DMS153 (cell line): ENCODE measurements at places on chromosomes 7 and 10.

GRCh38 chr7:151025924-151026671 is 1.8 kb upstream of the ATG9B start:
- DNase-seq: no peak

DNA sequence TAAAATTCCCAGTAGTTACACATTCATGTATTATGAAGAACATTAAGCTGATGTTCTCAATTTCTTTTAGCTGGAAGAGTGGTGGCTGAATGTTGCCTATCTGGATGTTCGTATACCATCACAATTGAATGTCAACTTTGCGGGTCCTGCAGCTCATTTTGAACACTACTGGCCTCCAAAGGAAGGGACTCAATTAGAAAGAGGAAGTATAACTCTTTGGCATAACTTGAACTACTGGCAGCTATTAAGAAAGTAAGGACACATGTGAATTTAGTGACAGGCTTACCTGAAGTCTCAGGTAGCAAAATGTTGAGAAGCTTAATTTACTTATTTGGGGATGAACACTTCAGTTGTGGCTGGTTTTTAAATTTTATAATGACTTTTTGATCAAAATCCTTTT is 15.9 kb downstream of the CROT start:
- no peak for DNase-seq

DNA sequence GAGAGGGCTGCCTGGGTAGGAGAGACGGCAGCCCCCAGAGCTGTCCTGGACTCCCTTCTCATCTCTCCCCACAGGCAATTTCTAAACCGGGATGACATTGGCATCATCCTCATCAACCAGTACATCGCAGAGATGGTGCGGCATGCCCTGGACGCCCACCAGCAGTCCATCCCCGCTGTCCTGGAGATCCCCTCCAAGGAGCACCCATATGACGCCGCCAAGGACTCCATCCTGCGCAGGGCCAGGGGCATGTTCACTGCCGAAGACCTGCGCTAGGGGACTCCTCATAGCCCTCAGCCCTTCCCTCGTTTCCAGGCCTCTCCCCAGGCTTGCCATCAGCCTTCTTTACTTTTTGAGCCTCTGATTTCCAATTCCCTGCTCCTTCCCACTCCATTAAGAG is 2.6 kb downstream of the ATP6V1F start:
- no peak for DNase-seq

GRCh38 chr7:80140388-80140787 is 5.8 kb downstream of the GNAI1 start:
- DNase-seq: no peak

DNA sequence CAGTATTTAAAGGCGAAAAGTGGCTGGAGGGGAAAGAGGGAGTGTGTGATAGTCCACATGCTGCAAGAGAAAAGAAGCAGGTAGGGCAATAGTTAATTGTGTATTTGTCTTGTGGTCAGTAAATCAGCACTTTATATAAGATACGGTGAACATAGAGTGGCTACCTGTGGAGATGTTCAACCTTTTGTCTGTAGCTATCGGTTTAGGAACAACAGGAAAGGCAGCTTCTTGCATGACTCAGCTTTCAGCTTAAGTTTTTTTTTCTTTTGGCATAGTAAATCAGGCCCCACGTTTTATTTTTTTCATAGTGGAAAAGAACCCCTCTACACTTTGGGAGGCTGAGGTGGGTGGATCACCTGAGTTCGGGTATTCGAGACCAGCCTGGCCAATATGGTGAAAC is 14.2 kb upstream of the MTPN start:
- DNase-seq: no peak

DNA sequence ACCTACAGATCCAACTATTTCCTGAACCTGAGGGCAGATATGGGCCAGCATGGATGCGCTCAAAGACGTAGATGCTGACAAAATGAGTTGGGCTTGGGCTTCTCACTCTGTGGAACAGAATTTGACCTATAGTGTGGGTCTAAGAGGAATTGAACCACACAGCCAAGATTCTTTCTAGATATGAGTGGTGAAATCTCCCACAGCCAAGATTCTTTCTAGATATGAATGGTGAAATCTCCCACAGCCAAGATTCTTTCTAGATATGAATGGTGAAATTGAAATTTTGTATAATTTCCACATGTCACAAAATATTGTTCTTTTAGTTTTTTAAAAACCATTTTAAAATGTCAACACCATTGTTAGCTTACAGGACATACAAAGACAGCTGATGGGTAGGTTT is 215.4 kb upstream of the LRGUK start:
- DNase-seq: no peak

DNA sequence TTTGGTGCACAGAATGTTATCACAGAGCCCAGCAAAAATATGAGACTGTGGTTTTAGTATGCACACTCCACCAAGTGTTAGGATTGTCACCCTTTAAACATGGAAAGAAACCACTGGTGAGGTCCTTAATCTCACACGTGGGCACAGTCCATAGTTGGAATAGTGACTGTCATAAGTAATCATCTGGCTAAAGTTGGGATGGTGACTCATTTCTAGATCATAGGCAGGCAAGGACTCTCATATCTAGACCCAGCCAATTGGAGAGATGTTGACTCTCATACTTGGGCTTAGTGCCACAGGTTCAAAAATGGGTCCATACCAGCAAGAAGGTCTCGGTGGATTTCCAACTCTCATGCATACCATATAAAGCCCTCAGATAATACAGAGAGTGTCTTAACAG is 39.6 kb upstream of the ZNF680 start:
- DNase-seq: no peak
